Stomach (tissue), 19 donors: ENCODE measurements at places on chromosomes 13 and 19. TPM values are rescaled to one million over a fixed set of nuclear protein-coding genes. Genes with fewer than 3 reads are reported as not detected.

The CCL25 gene
- polyA plus RNA-seq, result not detected

DNA sequence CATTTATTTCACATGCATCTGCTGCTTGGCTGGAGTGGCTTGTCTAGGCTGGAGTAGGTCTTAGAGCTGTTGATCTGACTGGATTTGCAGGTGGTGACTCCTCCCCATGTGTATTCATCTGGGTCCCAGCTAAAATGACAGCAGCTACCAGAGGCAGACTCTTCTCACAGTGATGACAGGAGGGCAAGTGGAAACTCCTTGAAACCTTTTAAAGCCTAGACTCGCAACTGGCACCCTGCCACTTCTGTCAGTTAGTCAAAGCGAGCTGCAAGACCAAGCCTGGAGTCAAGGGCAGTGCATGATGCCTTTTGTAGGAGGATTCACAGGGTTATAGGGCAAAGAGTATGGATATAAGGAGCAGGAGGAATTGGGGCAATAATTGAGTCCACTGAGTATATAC is 65.2 kb downstream of the TEX26 start:
- peak; percentile 30 for DNase-seq

DNA sequence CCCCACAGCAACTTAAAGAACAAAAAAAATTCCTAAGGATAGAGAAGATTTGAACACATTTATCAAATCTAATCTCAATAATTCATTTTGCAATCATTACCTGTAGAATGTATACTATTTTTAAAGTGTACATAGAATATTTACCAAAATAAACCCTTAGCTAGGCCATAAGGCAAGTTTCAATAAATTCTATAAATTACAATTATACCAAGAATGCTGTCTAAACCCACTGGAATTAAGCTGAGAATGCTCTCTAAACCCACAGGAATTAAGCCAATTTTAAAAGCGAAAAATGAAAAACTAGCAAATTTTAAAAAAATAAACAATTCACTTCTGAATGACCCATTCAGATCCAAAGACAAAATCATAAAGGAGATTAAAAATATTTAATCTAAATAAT is 540.4 kb upstream of the NBEA start:
- no peak for DNase-seq

- DNase-seq, result peak; percentile 29
Measured at GRCh38 chr19:37928527-37929286, 21.7 kb downstream of the SIPA1L3 start.

GRCh38 chr19:58579473-58580142 is 6.5 kb upstream of the MZF1 start:
- DNase-seq, result no peak

The GPC6 gene
- 2.0 TPM for polyA plus RNA-seq

DNA sequence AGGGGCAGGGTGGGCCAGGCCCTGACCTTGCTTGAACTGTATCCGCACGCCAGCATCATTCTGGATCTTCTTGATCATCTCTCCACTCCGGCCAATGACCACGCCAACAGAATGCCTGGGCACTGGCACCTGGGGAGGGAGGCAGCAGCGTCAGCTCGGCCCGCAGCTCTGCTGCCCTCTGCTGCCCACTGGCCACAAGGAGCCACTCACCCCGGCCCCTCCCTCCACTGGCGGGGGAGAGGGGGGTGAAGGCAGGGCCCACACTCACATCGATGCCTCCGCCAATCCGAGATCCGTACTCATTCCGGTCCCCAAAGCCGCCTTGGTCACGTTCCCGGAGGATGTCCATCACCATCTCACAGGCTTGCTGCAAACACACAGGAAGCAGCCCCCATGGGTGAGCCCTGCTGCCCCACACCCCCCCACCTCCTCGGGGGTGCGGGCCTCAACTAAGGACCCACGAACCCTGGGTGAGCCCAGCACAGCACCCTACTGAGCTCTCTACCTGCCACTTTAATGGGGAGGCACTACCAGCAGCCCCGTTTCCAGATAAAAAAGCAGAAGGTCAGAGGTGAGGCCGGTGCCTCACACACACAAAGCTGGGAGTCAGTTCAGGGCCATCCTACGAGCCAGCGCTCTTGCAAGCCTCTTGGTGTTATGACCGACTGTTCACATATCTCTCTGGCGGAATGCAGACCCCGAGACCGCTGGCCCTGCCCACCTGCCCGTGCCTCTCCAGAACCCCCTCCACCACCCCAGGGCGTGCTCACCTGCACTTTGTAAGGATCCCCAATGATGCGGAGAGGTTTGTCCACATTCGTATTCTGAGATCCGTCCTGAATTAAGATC is 6.7 kb downstream of the KHSRP start:
- DNase-seq, result peak; percentile 64

DNA sequence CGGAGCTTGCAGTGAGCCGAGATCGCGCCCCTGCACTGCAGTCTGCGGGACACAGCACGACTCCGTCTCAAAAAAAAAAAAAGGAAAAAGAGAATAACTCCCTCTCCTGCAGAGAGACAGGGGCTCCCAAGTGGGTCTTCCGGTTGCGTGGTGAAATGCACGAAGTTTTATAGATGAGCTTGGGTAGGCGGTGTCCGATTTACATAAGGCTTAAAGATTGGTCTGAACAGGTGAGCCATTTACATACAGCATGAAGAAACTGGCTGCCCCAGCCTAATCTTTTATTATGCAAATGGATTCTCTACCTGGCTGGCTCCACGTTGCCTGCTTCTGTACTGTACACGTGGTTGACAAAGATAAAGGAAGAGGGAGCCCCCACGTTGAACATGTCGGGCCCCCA is 19.5 kb downstream of the ADGRE2 start:
- DNase-seq, result peak; percentile 36

- DNase-seq, result no peak
Measured at GRCh38 chr13:33224686-33225085, 60.9 kb downstream of the STARD13 start.

- no peak for DNase-seq
Measured at GRCh38 chr13:30024125-30024865, 173.9 kb upstream of the UBL3 start.

GRCh38 chr13:95387733-95388207 is 86.5 kb upstream of the ABCC4 start:
- DNase-seq, result peak; percentile 78

The ACTMAP gene
- 9.7 TPM for polyA plus RNA-seq

GRCh38 chr13:92407858-92408257 is 818.7 kb upstream of the GPC6 start:
- DNase-seq, result no peak

The ZNF132 gene
- polyA plus RNA-seq, result 1.1 TPM

DNA sequence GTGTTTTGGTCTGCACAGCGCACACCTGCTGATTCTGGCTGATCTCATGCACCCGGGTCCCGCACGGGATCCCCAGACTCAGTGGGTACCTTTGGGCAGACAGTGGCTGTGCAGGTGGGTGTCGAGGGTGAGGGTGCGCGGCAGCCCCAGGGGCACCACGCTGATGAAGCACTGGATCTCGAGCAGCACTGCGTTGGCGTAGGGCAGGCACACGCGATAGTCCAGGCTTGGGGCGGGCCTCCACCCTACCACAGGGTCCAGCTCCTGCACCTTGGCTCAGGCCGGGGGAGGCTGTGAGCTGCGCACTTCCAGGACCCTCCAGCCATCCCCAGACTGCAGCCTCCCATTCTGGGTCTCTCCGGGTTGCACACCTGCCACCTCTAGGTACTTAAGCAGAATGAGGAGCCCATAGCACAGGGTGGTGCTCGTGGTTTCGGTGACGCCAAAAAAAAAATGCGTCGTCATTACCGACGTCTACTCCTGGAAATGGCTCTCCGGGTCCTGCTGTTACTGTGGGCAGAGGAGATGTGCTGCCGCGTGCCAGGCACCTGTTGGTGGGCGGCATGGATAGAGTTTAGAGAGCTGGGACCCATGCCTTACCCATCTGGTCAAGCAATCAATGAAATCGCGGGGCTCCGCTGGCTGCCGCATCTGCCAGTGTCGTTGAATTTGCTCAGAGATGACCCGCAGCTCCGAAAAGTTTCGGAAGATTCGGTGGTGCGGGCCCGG is 10.5 kb downstream of the EGLN2 start:
- DNase-seq, result peak; percentile 11

DNA sequence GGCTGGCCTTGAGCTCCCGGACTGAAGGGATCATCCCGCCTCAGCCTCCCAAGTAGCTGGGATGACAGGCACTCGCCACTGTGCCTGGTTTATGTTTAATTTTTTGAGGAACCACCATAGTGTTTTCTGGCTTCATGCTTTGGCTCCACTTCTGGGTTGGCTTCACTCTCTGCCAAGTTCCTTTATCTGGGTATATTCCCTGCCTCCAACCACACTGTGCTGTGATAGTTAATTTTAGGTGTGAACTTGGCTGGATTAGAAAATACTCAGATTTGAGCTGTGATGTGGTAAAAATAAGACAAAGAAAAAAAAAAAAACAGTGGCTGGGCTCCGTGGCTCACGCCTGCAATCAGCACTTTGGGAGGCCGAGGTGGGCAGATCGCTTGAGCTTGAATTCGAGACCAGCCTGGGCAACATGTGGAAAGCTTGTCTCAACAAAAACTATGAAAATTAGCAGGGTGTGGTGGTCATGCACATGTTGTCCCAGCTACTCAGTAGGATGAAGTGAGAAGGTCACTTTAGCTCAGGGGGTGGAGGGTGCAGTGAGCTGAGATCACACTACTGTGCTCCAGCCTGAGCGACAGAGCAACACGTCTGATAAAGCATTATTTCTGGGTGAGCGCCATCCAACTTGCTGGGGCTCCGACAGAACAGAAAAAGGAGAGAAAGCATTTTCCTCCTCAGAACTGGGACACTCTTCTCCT is 7.5 kb upstream of the ILF3 start:
- no peak for DNase-seq

GRCh38 chr13:21796066-21796465 is 125.2 kb downstream of the FGF9 start:
- no peak for DNase-seq

GRCh38 chr19:39187552-39187943 is 9.2 kb upstream of the NCCRP1 start:
- DNase-seq, result no peak

The CDX2 gene
- polyA plus RNA-seq, result 0.12 TPM

GRCh38 chr13:44458313-44458975 is 84.8 kb downstream of the SERP2 start:
- no peak for DNase-seq

- DNase-seq, result no peak
Measured at GRCh38 chr13:75787249-75787928, 151.3 kb downstream of the LMO7 start.

DNA sequence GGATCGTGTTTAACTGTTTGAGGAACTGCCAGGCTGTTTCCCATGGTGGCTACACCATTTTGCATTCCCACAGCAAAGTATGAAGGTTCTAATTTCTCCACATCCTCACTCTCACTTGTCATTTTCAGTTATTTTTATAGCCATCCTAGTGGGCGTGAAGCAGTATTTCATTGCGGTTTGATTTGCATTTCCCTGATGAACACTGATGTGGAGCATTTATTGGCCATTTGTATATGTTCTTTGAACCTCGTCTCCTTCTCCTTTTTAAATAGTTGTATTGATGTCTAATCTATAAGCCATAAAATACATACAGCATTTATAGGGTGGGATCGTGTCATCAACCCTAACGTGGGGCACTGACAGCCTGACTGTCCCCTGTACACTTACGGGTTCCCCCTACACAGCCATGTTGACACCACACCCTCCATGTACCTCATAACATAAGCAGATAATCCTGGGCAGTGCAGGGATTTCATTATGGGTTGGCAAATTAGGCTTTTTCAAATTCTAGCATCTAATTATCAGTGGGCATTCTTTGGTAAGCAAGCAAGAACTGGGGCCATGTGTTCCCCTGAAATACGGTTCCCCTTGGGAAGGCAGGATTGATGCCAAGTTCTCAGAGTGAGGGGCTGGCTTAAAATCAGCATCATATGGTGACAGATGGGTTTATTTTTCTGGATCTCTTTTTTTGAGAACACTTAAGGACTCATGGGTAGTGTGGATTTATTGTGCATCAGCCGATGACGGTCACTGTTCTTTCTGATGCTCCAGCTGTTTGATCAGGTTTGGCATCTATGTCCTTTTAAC is 11.6 kb upstream of the ZBTB45 start:
- no peak for DNase-seq

DNA sequence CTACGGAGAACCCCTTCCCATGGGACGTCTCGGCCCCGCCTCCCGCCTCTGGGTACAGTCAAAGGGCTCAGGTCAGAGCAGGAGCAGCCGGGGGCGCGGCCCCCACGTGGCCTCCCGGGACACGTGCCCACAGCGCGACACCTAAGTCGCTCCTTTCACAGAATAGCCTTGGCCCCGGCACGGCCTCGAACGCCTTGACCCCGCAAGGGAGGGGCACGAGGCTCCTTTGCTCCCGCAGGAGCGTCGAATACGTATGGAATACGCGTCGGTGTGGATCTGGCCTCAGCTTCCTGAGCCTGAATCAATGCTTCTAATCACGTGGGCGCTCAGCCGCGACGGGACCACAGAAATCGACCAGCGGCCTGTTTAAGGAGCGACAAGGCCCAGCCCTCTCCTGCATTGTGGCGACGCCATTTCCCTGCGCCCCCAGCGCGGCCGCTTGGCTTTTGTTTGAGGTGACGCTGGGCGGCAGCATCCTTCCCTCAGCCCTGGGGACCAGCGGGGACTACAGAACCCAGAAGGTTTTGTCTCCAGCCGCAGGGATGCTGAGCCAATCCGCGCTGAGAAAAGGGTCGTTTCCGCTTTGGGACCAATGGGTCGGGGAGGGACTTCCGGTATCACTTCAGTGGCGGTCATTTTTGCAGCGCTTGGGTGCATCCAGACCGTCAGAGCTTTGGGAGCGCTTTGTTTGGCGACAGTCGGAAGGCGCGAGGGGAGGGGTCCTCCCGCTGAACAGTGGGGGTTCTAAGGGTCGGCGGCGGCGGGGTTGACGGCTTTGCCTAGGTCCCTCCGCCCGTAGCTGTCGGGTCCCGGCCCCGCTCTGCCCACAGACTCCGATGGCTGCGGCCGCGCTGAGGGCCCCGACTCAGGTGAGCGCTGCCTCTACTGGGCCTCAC is at the start of gene ZIK1:
TSS of gene ZIK1 (plus strand) at position 625 of the 896 bp plus-strand sequence. CDS start at position 837, 212 bp downstream.
- peak; percentile 75 for DNase-seq

- DNase-seq, result no peak
Measured at GRCh38 chr13:62337109-62337880, 921.6 kb upstream of the PCDH20 start.

GRCh38 chr13:66503890-66504289 is 726.2 kb downstream of the PCDH9 start:
- DNase-seq, result peak; percentile 19

GRCh38 chr13:68293631-68294030 is 1063.5 kb upstream of the PCDH9 start:
- DNase-seq, result no peak

DNA sequence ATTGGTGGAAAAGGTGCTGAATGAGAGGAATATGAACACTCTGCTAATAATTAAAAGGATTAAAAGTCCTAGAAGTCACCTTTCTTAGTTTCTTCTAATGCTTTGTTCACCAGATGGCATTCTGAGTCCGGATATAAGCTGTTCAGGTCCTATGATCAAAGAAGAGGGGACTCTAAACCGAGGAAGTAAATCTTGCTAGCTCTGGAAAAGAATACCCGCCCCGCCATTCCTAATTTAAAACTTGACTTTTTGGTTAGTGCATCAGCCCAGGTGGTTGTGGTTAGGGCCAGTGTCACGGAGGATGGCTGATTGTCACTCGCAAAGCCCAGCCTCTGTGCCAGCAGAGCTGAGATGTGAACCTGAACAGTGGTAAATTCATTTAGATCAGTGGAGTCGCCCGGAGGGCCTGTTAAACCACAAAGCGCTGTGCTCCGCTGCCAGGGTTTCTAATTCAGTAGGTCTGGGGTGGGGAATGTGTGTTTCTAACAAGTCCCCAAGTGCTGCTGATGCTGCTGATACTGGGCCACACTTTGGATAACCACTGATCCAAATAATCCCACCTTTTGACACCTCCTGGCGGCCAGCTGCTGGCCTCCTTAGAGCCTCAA is 425.4 kb downstream of the DCT start:
- no peak for DNase-seq
